ENCODE measurements at places on chromosomes 7 and 10. TPM values are rescaled to one million over a fixed set of nuclear protein-coding genes. Genes with fewer than 3 reads are reported as not detected.

The ARHGAP22 gene
- 2.2 TPM for total RNA-seq

The LRCH4 gene
- total RNA-seq = 6.4 TPM

The MRPS24 gene
- 21.8 TPM for total RNA-seq

The UCMA gene
- total RNA-seq = not detected

The MMP21 gene
- not detected for total RNA-seq

The PLA2G12B gene
- not detected for total RNA-seq

The TRIL gene
- total RNA-seq = 10.9 TPM

The ELAPOR2 gene
- 41.8 TPM for total RNA-seq

The GPR141 gene
- not detected for total RNA-seq

The LRMDA gene
- total RNA-seq = 0.62 TPM

The TNRC18 gene
- 50.1 TPM for total RNA-seq

GRCh38 chr7:63043657-63044543 lies 954.7 kb upstream of the ZNF722 start:
- DNase-seq = no peak

DNA sequence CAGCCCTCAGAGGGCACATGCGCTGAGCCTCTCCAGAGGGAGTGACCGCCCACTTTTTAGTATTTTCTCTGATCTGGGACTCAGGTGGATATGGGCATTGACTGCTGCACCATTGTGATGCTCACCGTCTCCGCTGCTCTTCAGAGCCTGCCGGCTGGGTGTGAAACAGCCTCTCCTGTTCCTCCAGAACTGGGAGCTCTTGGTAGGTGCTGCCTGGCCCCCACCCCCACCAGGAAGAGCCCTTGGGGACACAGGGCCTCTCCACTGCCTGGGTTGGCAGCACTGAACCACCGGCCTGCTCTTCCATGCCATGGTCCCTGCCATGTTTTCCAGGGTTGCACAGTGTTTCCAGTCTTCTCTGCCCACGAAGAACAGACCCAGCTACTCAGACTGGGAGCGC lies 36.3 kb downstream of the ARHGAP22 start:
- DNase-seq = no peak

GRCh38 chr7:71326595-71326994 lies 194.7 kb downstream of the GALNT17 start:
- no peak for DNase-seq

DNA sequence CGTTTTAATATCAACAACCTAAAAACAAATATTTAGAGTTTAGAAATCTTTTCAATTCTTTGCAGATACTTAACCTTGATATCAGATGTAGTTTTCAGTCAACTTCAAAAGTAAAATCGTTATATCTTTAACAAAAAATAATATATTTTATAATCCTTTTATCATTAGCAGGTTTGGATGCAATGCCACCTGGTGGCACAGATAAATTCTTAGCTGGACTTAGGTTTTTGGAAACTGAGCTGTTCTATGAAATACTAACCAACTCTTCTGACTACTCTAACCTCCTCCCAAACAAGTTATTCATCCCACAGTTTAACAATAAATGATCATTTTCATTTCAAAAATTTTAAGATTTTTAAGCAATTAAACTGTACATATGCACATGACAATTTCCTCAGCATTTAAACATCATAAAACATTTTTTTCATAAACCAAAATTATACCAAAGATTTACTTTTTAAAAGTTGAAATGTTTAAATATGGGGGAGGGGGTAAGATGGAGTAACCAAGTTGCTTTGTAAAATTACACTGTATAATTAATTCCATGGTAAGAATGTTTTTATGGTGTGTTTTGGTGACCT lies 56.9 kb downstream of the HIBADH start:
- DNase-seq = no peak

GRCh38 chr10:49364747-49365146 lies 31.1 kb downstream of the DRGX start:
- DNase-seq = no peak

DNA sequence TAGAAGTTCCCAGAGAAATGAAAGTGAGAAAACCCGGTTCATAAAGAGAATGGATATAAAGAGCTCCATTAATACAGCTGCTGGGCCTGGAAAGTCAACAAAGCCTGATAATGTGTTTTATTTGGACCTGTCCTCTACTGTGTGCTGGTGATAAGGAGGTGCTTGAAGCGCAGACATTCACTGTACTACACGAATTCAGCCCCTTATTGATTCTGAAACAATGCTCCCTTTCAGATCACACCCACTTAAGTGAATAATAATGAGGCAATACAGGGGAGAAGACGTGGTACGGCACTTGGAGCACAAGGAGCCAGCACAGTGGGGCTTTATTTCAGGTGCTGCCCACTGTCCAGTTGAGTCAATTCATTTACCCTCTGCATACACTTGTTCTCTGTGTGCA lies 260.8 kb downstream of the FGFR2 start:
- DNase-seq = no peak

GRCh38 chr7:50149369-50149768 lies 56.3 kb upstream of the ZPBP start:
- DNase-seq = no peak

DNA sequence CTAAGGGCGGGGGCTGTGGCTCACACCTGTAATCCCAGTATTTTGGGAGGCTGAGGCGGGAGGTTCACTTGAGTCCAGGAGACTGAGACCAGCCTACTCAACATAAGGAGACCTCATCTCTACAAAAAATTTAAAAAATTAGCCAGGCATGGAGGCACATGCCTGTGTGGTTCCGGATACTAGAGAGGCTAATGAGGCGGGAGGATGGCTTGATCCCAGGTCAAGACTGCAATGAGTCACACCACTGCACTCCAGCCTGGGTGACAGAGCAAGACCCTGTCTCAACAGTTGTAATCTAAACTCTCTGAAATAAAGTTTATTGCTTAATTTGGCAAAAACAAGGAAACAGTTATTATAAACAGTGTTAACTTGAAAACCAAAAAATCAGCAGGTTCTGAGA lies 123.3 kb downstream of the USP6NL start:
- DNase-seq = no peak

- DNase-seq = no peak
Measured at GRCh38 chr10:91919651-91920050, 3.9 kb upstream of the BTAF1 start.

DNA sequence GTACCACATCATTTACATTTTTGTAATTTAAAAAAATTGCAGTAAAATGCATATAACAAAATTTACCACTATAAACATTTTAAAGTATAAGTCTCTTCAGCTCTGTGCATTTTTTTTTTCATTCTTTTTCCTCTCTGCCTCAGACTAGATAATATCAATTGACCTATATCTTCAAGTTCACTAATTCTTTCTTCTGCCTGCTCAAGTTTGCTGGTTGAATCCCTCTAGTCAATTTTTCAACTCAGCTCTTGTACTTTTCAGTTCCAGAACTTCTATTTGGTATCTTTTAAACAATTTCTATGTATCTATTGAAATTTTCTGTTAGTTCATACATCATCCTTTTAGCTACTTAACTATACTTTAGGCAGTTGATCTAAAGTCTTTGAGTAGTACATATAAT lies 112.0 kb downstream of the MICU1 start:
- DNase-seq = no peak

- no peak for DNase-seq
Measured at GRCh38 chr7:112782498-112782897, 7.7 kb downstream of the TMEM168 start.

DNA sequence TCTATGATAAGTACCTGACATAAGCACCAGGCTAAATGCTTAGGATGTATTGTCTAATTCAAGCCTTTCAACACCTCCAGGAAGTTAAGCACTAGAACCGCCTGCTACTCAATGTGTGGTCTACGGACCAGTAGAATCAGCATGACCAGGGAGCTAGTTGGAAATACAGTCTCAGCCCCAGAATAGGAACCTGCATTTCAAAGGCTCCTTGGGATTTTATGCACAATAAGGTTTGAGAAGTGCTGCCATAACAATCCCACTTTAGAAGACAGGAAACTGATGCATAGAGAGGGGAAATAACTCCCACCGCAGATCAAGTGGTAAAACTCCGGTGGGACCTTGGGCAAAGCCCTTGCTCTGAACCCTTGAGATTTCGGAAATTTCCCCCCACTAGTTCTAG lies 8.8 kb upstream of the DUSP5 start:
- no peak for DNase-seq

GRCh38 chr7:151371266-151371665 lies 29.7 kb downstream of the NUB1 start:
- DNase-seq = no peak

GRCh38 chr7:65992526-65992925 lies 10.5 kb upstream of the GUSB start:
- DNase-seq = no peak

DNA sequence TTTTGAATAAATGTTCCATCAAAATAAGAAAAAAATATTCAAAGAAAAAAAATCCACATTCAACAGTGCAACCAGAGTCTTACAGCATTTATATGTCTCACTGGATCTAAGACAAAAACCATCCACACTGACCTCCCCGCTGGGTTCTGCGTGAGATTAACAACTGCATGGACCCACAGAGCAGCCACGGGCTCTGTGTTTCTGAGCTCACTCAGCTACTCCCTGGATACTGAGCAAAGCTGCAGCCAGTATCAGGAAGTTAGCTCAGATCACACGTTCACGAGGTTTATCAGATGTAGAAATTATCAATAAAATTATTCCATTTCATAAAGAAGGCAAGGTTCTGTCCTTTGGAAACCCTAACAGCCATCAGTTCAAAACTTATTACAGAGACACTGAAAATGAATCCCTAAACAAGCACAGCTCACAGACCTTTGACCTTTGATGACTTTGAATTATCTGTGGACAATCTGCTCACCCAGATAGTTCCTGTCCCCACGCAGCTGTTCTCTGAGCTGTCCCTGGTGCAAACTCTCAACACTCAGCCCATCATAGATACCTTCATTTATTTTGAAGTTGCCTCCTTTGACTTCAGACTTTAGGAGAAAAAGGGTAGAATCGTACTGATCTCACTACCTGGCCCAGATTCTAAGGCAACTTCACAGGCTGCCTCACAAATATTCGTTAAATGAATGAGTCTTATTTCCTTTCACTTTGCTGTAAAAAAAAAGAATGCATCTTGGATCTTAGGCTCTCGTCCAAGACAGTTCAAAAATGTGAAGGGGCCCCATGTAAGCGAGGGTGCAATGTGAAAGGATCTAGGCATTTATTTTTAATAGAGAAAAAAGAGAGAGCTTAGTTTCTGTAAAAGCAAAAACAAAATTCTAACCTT lies 67.7 kb upstream of the SVIL start:
- no peak for DNase-seq

- no peak for DNase-seq
Measured at GRCh38 chr10:68876246-68877138, 24.6 kb upstream of the DDX50 start.

DNA sequence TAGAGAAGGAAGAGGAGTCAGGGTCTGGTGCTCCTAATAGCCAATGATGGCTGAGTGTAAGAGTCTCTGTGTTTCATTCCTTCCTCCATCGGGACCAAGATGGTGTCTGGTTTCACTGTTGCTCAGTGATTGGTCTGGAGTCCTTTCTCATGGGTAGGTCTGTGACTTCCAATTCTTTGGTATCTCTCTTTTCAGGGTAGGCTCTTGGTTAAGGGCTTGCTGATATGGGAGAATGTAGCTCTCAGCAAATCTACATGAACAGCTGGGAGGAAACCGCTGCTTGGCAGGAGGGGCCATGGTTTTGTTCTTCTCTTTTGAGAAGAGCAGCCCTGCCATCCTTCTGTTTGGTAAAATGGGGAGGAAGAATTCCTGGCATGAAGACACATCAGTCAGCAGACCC lies 209.1 kb upstream of the PODXL start:
- DNase-seq = no peak

GRCh38 chr7:100367251-100367620 lies 6.1 kb upstream of the PILRA start:
- no peak for DNase-seq

- no peak for DNase-seq
Measured at GRCh38 chr7:55065079-55065478, 46.3 kb downstream of the EGFR start.

DNA sequence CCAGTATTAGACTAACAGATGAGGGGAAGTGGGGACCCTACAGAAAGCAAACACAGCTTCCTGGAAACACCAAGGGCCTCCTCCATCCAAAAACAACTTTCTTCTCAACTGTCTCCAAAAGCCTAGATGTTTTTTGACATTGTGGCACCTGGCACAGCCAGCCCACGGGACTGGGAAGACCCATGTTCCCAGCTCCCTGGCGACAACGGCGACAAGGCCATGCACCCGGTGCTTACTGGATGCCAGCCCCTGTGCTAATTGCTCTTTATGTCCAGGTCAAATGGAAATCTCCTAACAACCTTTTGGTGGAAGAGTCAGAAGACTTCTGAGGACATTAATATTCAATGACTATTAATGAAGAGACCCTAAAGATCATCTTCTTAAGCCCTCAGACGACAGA lies 7.1 kb downstream of the FGFR2 start:
- no peak for DNase-seq

DNA sequence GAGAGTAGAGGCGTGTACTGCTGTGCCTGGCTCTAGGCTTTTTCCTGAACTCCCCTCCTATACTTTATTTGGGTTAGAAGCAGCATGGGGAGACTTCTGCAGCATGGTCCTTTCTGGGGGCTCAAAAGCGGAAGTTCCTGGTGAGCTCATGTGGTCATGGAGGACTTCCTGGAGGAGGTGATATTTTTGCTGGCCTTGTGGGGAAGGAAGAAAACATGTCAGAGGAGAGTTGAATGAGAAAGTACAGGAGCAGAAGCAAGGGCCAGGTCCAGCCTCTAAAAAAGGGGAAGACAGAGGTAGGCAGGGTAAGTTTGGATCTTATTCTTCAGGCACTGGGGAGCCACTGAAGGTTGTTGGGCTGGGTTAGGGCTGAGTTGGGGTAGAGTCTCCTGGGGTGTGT lies 45.5 kb downstream of the CASTOR2 start:
- DNase-seq = no peak

- no peak for DNase-seq
Measured at GRCh38 chr10:124990671-124991625, 49.0 kb downstream of the ZRANB1 start.

DNA sequence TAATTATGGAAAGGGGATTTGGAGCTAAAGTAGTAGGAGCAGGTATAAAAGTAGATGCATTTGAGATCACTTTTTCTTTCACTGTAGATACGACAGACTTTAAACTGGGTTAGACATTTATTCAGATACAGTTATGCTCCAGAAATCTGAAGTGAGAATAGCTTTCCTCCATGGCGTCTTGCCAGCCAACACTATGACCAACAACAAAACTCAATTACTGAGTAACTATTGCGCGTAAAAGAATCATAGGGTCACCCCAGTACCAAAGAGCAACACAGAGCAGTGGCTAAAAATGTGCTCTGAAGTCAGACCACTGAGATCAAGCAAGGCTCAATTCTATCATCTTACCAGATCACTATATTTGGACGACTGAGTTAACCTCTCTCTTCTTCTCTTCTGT lies 262.5 kb upstream of the SORCS1 start:
- DNase-seq = no peak

- no peak for DNase-seq
Measured at GRCh38 chr10:119620241-119621077, 23.7 kb upstream of the TIAL1 start.
